ENCODE measurements at places on chromosomes 12 and 14.

- DNase-seq, result no peak
Observed at GRCh38 chr12:105920161-105920684, 218.5 kb downstream of the NUAK1 start.

DNA sequence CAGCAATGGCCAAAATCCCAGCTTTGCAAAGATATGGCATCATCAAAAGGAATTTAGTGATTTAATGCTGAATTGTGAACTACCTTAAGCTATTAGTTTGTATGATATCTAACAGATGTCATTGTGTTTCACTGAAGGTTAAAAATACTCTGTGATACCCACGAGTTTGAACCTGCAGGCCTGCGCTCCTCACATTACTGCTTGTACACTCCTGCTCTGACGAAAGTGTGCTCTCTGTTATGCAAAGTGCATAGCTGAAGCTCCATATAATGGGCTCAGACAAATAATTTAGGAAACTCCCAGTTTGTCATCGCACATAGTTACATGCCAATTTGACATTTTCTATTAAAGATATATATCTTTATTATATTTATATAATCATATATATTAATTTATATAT lies 52.2 kb downstream of the SPPL3 start:
- no peak for DNase-seq

- DNase-seq, result no peak
Observed at GRCh38 chr12:131444220-131445164, 266.4 kb upstream of the SFSWAP start.

DNA sequence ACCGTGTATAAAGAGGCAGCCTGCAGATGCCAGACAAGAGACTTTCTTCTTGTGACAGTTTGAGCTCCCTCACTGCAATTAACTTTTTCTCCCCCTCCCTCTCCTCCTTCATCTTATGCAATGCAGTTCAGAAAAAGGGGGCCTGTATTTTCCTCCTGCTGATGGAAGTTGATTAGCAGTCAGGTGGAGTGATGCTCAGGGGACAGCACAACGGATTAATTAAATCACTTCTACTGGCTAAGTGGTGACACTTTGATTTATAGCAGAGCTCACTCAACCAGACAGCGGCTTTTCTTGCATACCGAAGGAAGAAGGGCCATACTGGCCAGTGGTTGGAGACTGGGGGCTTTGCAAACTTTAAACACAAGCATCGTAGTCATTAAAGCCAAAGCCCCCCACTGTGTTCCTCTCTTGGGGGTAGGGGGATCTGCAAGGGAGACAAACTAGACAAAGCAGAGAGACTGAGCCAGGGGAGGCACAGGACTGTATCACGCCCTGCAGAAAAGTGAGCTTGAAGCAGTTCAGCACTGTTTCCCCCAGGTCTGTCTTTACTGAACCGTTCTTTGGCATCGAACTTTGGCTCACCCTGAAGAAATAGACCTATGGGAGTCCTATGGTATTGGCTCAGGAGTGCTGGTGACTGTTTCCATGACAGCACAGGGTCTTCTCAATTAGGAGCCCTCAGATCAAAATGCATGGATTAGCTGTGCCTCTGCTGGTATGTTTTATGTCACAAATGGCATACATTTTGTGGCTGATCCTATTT lies 47.7 kb downstream of the SPRING1 start:
- no peak for DNase-seq

DNA sequence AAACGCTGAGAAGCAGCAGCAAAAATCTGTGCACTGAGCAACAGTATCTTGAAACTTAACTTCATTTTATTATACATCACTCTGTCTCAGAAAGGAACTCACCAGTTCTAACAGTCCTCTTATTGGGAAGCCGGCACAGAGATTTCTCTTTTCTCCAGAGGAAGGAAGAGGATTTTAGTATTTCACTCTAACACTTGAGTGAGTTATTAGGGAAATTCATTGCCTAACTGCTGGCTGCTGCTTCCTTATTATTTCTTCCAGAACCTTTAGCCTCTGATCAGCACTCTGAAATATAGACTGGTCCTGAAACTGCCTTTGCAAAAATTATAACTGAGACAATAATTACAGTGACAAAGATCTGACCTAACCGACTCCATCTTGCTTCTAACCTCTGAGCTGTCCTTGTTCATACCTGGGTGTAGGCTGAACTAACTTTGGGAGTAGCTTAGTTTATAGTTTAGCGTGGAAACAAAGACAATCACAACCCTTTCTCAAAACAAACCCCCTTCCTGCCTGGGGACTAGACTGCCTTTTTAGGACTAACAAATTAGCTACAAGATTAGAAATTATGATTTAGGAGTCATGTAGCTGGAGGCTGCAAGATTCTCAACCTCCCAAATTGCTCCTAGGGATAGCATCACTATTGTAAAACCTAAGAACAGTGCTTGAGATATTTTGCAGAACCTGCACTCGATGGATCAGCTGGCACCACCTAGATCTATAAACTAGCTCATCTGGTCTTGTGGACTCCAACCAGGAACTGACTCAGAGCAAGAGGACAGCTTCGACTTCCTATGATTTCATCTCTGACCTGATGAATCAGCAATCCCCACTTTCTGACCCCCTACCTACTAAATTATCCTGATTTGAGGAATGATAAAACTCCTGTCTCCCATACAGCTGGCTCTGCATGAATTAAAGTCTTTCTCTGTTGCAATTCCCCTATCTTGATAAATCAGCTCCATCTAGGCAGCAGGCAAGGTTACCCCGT lies 117.5 kb downstream of the DYRK2 start:
- no peak for DNase-seq

- no peak for DNase-seq
Observed at GRCh38 chr14:93903342-93904184, 23.6 kb upstream of the FAM181A start.

GRCh38 chr14:101879529-101880336 lies 84.6 kb upstream of the DYNC1H1 start:
- DNase-seq, result no peak

GRCh38 chr14:68359837-68360552 lies 432.9 kb downstream of the ZFP36L1 start:
- DNase-seq, result no peak

GRCh38 chr14:88168025-88168424 lies 155.0 kb downstream of the KCNK10 start:
- no peak for DNase-seq

DNA sequence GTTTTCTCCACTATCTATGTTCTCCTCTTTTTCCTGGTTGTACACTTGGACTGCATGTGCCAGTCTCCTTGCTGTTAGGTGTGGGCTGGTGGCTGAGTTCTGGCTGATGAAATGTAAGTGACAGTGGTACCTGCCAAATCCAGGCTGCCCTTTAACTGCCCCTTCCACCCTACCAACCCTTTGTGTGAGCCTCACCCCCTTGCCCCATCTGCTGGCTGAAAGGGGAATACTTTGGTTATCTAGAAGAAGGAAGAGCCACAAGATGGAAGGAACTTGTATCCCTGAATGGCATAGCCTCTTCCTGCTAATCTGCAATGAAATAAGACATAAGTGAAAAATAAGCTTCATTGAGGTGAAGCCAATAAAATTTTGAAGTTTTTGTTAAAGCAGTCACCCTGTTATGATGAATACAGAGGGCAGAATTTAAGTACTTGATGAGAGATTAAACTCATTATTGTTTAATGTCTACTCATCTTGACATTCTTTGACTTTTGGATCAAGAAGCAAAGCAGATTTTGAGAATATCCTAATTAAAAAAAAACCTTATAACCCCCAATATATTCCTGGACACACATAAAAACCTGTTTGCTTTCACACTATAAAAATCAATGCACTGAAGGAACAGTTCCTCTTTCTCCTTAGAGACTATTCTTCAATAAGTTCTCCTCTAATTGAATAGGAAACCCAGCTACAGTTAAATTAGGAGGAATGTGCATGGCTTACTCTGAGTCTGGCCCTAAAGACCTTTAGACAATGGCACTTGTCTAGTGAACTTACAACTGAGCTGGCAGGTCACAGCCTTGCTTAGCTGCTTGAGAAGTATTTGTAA lies 262.6 kb upstream of the BTG1 start:
- DNase-seq, result no peak

DNA sequence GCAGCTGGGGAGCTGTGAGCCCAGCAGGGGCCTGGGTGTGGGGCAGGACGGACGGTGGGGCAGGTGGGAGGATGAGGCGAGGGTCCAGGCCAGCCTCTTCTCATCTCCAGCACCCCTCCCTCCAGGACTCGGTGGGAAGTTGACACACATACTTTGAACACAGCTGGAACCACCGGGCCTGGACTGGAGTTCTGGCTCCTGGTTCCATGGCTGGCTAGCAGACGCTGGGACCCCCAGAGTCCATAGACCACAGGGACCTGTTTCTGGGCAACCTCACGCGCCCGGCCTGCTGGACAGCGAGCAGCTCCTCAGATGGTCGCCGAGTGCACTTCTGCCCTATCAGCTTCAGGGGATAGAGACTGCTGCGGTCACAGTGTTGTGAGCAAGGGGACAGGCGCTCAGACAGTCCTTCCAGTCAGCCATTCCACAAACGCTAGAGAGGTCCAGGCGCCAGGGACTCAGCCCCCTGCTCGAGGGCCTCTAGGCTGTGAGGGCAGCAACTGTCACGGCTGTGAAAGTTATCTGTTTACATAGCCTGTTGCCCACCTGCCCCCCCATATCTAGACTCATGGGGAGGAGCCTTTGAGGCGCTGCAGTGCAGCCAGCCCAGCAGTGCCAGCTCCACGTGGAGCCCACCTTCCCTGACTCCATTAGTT lies 25.2 kb downstream of the TCHP start:
- DNase-seq, result no peak

- no peak for DNase-seq
Observed at GRCh38 chr12:99997806-99998205, 13.1 kb upstream of the ANKS1B start.

DNA sequence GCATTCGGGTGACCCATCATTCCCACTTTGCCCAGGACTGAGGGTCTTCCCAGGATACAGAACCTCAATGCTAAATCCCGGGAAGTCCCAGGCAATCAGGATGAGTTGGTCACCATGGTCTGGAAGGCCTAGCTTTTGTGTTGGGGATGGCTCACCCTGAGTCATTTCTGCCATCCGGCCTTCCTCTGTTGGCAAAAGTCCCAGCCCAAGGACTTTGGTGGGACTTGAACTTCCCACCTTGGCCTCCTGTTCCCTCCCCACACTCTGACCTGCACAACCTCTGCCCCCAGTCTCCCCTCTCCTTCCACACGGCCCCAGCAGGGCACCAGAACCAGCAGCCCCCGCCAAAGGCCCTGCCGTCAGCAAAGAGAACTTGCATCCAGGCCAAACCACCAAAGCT lies 24.6 kb upstream of the NCOR2 start:
- DNase-seq, result no peak

DNA sequence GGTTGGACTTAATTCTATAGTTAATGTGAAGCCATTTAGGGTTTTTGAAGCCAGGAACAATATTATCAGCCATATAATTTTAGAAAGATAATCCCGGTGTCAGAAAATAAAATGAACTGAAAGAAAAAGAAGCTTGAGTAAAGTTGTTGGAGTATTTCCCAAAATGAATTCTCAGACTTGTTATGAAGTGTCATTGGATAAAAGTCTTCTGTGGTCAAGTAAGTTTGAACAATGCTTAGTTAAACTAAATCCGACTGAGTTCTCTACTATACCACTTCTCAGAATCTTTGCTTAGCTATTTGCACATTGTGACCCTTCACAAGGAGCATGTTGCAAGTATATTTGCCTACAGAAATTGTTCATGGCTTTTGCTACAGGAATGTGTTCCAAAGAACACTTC lies 17.5 kb upstream of the FLRT2 start:
- no peak for DNase-seq

DNA sequence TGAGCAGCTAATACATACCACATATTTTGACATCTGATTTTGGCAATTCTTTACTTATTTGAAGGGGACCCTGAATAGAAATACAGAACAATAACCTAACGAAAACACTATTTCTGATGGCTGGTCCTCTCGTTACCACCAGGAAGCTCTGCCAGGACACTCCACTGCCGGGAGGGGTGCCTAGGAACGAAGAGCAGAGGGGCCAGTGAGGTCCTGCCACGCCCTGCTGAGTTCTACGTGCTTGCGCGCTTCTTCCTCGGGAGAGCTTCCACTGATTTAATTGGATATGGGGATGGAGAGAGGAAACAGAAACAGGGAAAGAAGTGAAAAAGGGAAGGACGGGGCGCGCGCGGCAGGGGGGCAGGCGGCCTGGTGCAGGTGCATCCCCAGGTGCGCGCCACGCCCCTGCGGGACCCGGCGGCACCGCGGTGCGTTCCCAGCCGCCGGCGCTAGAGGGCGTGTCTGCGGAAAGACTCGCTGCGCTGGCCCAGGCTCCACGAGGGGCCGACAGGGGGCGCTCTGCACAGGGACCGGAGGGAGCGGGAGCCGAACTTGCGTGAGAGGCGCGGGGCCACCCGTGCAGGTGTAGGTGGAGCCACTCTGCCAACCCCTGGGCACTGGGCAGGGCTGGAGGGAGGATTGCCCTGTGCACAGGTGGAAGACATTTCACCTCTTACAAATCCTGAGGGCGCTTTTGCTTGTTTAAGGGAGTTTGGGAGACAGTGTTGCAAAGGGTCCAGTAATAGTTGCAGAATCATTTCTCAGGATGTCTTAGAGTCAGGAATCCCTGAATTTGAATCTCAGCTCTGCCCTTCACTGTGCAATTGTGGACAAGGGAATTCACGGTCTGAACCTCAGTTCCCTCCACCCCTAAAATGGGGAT lies 986.3 kb upstream of the TMEM132C start:
- no peak for DNase-seq

DNA sequence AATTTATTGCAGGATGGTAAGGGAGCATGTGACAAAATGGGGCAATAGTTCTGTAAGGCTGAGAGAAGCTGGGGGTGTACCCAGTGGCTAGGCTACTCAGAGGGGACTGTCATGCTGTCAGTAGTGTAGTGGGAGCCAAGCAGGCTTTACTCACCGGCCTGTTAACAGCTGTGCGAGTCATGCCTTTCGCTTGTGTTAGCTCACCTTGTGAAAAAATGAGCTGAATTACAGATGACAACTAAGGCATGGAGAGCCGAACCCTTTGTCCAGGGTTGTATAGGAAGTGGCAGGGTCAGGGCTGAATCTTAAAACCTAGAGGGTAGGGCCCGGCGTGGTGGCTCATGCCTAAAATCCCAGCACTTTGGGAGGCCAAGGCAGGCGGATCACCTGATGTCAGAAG lies 37.9 kb downstream of the SH2B3 start:
- no peak for DNase-seq

- no peak for DNase-seq
Observed at GRCh38 chr12:1830981-1831963, 10.9 kb downstream of the LRTM2 start.

GRCh38 chr12:5612556-5613410 lies 180.9 kb downstream of the NTF3 start:
- no peak for DNase-seq

GRCh38 chr14:99413172-99413571 lies 67.5 kb downstream of the SETD3 start:
- no peak for DNase-seq

DNA sequence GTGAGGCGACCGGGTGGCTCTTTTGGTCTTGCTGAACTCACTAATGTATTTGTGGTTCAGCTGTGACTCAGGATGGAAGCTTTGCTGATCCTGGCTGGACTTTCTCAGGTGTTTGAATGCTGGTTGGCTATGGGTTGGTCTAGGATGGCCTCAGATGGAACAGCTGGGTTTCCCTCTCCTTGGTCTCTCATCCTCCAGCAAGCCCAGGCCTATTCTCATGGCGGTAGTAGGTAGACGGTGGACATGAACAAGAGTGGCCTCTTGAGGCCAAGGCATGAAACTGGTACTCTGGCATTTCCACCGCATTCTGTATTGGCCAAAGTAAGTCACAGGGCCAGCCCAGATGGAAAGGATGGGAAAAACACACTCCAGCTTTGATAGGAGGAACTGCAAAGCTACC lies 11.8 kb upstream of the POLR3B start:
- no peak for DNase-seq

GRCh38 chr12:53499266-53500141 lies at the start of gene MAP3K12:
MAP3K12 (minus strand) TSS chr12:53499458; CDS start chr12:53487391, 12,067 bp downstream.
- no peak for DNase-seq

All from cortex of kidney (tissue), 1 donor.